ENCODE measurements at places on chromosomes 1 and 21. TPM values are rescaled to one million over a fixed set of nuclear protein-coding genes. Genes with fewer than 3 reads are reported as not detected.
A peak's percentile ranks its signal among the peaks of the same experiment; 100 is the strongest.

FOXD2 gene
- 0.20 TPM for total RNA-seq

- peaks cover 55% of the 10 kb centered on the region for H3K4me1 ChIP-seq
- peak overlapping the region; percentile 92 for H3K27ac ChIP-seq
- peak; percentile 23 for DNase-seq
- no peaks in the 10 kb centered on the region for H3K36me3 ChIP-seq
- no peaks in the 10 kb centered on the region for H3K27me3 ChIP-seq
Measured at GRCh38 chr1:200154069-200154767, 126.7 kb downstream of the NR5A2 start.

CRNN gene
- not detected for total RNA-seq

DNA sequence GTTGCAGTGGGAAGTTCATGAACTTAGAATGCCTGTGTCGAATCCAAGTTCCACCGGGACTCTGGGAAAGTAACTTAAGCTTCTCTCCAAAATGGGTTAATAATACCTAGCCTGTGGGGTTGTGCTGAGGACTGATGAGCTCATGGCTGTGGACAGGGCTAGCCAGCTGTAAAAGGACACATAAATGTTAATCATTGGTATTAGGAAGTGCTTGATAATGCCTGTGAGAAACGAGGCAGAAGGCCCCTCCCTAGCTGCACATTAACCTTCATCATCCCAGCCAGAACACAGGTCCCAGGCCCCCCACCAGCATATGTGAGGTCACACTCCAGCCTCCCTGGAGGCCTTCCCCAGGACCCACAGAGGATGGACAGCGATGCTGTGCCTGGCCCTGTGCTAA, 789 bp upstream of the GJB4 start:
- no peaks in the 10 kb centered on the region for H3K36me3 ChIP-seq
- DNase-seq, result no peak
- H3K27ac ChIP-seq, result no peak overlapping the region
- peaks cover 7% of the 10 kb centered on the region for H3K27me3 ChIP-seq
- H3K4me1 ChIP-seq, result no peaks in the 10 kb centered on the region
- no peak overlapping the region for H3K4me3 ChIP-seq

DNA sequence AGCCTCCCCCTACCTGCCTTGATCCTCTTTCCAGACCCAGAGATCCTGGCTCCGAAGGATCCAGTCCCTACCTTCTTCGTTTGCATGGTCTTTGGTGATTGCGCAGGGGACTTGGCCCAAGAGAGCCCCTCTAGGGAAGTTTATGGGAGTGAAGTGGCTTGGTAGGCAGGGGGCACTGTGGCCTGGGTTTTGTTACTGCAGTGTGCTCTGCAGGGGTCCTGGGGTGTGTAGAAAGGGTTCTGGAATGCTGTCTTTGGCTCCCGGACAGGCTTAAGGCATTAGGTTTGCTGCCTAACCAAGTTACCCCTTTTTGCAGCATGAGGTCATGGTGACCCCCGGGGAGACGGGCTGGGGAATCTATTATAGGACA, 3.8 kb downstream of the ATP8B2 start:
- peaks cover 59% of the 10 kb centered on the region for H3K4me1 ChIP-seq
- peaks cover 34% of the 10 kb centered on the region for H3K36me3 ChIP-seq
- H3K27me3 ChIP-seq, result no peaks in the 10 kb centered on the region

DNA sequence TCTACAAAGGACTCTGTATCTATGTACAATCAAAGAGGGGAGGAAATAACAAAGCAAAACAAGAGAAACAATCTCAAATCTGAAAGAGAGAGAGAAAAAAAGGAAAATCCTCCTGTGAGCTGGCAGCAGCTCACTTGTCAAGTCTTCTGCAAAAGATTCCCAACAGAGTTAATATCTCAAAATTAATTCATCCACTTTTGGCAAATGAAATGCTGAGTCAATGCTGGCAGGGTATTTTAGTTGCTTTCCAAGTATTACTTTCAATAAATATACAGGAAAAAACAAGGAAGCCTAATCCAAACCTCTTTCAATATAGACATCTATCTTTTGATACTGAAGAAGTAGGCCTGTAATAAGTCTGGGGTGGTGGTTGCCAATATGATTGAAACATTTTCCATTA, 613.9 kb upstream of the NEGR1 start:
- no peaks in the 10 kb centered on the region for H3K27me3 ChIP-seq
- DNase-seq, result no peak
- no peak overlapping the region for H3K27ac ChIP-seq

C1orf167 gene
- not detected for total RNA-seq

- no peak for DNase-seq
- peaks cover 11% of the 10 kb centered on the region for H3K27me3 ChIP-seq
- H3K36me3 ChIP-seq, result no peaks in the 10 kb centered on the region
- H3K4me3 ChIP-seq, result no peak overlapping the region
- H3K27ac ChIP-seq, result no peak overlapping the region
Measured at GRCh38 chr1:12776801-12777557, 3.4 kb downstream of the PRAMEF12 start.

DNA sequence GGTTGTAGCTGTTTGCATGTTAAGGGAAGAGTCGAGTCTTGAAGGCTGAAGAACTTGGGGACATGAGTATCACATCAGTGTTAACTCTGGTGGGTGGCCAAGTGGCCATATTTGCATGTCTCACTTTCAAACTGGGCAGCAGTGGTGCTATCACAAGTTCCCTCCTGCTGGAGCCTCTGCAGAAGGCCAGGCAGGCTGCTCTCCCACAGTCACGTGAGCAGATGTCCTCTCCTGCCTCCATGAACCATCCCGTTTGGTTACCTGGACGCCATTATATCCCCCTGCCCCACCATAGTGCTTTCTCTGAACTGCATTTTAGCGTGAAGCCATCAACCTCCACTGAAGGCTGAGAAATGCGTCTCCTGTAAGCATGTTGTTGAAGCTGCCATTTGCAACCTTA, 205.1 kb upstream of the LMO4 start:
- H3K36me3 ChIP-seq, result no peaks in the 10 kb centered on the region
- no peak overlapping the region for H3K27ac ChIP-seq
- DNase-seq, result no peak
- no peaks in the 10 kb centered on the region for H3K27me3 ChIP-seq
- H3K4me1 ChIP-seq, result peaks cover 3% of the 10 kb centered on the region

Data from activated B cell treated with CpG ODN at 0.5 μM for 24 hours (primary cell).